ENCODE measurements at places on chromosomes 5 and 9.

GRCh38 chr9:107067739-107068416 is 204.9 kb downstream of the ZNF462 start:
- DNase-seq = no peak
- H3K36me3 ChIP-seq = no peaks in the 10 kb centered on the region
- no peaks in the 10 kb centered on the region for H3K4me1 ChIP-seq
- H3K27me3 ChIP-seq = peaks cover 12% of the 10 kb centered on the region

GRCh38 chr9:6484210-6484609 is 71.2 kb downstream of the UHRF2 start:
- no peaks in the 10 kb centered on the region for H3K27me3 ChIP-seq
- no peaks in the 10 kb centered on the region for H3K4me1 ChIP-seq
- no peak overlapping the region for H3K27ac ChIP-seq
- DNase-seq = no peak

GRCh38 chr9:137114613-137115393 is at the start of gene DPP7:
Gene DPP7 (minus strand): TSS chr9:137114733. CDS start chr9:137114713, 20 bp downstream.
- no peaks in the 10 kb centered on the region for H3K27me3 ChIP-seq
- H3K4me3 ChIP-seq = peak within 1 kb of the TSS; percentile 59
- H3K4me1 ChIP-seq = peaks cover 3% of the 10 kb centered on the region

GRCh38 chr5:132190161-132190817 is 37.4 kb downstream of the P4HA2 start:
- no peak overlapping the region for H3K27ac ChIP-seq
- H3K27me3 ChIP-seq = no peaks in the 10 kb centered on the region
- peak; percentile 36 for DNase-seq

DNA sequence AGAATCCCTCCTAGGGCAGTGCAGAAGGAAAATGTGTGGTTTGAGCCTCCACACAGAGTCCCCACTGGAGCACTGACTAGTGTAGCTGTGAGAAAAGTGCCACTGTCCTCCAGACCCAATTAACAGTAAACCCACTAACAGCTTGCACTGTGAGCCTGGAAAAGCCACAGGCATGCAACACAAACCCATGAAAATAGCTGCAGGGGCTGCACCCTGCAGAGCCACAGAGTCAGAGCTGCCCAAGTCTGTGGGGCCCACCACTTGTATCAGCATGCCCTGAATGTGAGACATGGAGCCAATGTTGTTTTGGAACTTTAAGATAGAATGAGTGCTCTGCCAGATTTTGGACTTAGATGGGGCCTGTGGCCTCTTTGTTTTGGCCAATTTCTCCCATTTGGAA is 119.8 kb upstream of the CDH9 start:
- H3K4me1 ChIP-seq = peaks cover 4% of the 10 kb centered on the region
- H3K27ac ChIP-seq = no peak overlapping the region

DNA sequence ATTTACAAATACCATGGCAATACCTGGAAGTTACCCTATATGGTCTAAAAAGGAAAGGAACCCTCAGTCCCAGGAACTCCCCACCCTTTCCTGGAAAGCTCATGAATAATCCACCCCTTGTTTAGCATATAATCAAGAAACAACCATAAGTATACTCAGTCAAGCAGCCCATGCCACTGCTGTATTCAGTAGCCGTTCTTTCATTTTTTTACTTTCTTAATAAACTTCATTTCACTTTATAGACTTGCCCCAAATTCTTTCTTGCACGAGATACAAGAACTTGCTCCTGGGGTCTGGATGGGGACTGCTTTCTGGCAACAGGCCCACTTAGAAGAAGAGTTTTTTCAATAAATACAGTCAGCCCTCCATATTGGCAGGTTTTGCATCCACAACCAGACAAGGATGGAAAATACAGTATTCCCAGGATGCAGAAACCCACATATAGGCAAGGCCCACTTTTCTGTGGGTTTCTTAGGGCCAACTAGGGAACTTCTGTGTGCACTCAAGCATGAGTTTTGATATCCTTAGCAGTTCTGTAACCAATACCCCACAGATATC is 2.8 kb upstream of the TBCA start:
- DNase-seq = no peak
- H3K4me3 ChIP-seq = no peak overlapping the region
- H3K4me1 ChIP-seq = peaks cover 21% of the 10 kb centered on the region
- no peaks in the 10 kb centered on the region for H3K27me3 ChIP-seq

GRCh38 chr5:134604908-134605307 is 27.7 kb downstream of the SAR1B start:
- no peak overlapping the region for H3K4me3 ChIP-seq
- H3K36me3 ChIP-seq = peaks cover 39% of the 10 kb centered on the region
- H3K27me3 ChIP-seq = no peaks in the 10 kb centered on the region
- no peak for DNase-seq
- H3K27ac ChIP-seq = no peak overlapping the region
- no peaks in the 10 kb centered on the region for H3K4me1 ChIP-seq

- peak overlapping the region; percentile 15 for H3K4me3 ChIP-seq
- peaks cover 32% of the 10 kb centered on the region for H3K4me1 ChIP-seq
- peak overlapping the region; percentile 92 for H3K27ac ChIP-seq
- no peak for DNase-seq
These were observed 261.6 kb downstream of the SEMA5A start for GRCh38 chr5:9284272-9284671.

GRCh38 chr5:68240771-68241170 is 25.2 kb downstream of the PIK3R1 start:
- peaks cover 2% of the 10 kb centered on the region for H3K36me3 ChIP-seq
- no peak for DNase-seq
- H3K27ac ChIP-seq = peak overlapping the region; percentile 69
- H3K4me3 ChIP-seq = no peak overlapping the region
- H3K4me1 ChIP-seq = peaks cover 63% of the 10 kb centered on the region
- no peaks in the 10 kb centered on the region for H3K27me3 ChIP-seq

DNA sequence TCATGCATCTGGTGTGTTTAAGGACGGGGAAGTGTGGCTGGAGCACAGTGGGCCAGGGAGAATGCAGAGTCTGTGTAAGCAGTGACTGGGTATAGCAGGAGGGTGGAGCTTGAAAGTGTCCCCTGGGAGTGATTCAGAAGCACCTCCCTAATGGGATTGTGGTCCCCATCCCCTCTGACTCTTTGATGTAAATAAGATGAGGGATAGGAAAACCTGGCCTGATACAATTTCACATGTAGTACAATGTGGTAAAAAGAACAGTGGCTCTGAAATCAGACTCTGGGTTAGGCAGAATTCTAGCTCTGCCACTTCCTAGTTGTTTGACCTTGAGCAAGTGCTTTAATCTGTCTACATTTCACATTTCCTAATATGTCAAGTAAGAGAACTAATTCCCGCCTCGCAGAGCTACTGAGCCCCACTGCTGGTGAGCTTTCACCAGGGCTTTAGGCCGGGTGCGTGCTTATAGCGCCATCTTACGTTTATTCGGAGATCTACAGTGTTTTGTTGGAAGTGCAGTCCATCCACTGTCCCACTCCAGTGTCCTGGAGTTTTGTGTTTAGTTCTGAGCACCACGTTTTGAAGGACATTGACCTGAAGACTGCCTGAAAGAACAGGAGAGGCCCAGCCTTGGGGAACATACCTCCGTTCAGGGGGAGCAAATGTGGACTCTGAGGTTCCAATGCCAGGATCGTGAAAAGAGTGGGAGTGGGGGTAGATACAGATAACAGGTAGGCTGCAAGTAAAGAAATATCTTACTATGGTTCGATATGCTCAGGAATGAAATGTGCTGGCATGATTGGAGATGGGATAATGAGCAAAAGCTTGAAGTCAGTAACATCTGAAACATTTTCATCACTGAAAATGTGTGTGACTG is 51.2 kb upstream of the TESK1 start:
- H3K36me3 ChIP-seq = peaks cover 31% of the 10 kb centered on the region
- DNase-seq = no peak
- H3K4me3 ChIP-seq = no peak overlapping the region
- no peaks in the 10 kb centered on the region for H3K27me3 ChIP-seq
- H3K4me1 ChIP-seq = peaks cover 11% of the 10 kb centered on the region

DNA sequence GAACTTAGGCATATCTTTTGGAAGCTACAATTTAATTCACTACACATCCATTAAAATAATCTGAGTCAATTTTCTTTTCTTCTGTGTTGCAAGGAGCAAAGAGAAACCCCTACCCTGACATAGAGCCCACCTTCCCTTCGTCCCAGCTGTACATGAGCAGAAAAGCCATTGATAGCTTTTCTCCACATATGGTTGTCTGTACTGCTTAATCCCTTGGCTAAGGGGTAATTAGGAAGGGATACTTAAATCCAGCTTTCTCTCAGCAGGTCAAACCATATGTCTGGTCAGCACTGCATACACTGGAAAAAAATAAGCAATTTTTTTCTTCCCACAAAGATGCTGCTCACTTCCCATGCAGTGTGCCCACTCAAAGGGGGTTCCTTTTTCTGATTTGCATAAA is 94.7 kb upstream of the RAD23B start:
- no peaks in the 10 kb centered on the region for H3K36me3 ChIP-seq
- no peaks in the 10 kb centered on the region for H3K27me3 ChIP-seq
- no peak overlapping the region for H3K27ac ChIP-seq
- no peak overlapping the region for H3K4me3 ChIP-seq
- peaks cover 10% of the 10 kb centered on the region for H3K4me1 ChIP-seq
- DNase-seq = no peak

- peaks cover 9% of the 10 kb centered on the region for H3K36me3 ChIP-seq
- no peak for DNase-seq
- peaks cover 2% of the 10 kb centered on the region for H3K4me1 ChIP-seq
- no peak overlapping the region for H3K4me3 ChIP-seq
These were observed 364.1 kb downstream of the SPOCK1 start for GRCh38 chr5:137134920-137135532.

- no peaks in the 10 kb centered on the region for H3K36me3 ChIP-seq
- H3K4me3 ChIP-seq = no peak overlapping the region
These were observed 217.4 kb downstream of the KDM4C start for GRCh38 chr9:6975198-6975597.

DNA sequence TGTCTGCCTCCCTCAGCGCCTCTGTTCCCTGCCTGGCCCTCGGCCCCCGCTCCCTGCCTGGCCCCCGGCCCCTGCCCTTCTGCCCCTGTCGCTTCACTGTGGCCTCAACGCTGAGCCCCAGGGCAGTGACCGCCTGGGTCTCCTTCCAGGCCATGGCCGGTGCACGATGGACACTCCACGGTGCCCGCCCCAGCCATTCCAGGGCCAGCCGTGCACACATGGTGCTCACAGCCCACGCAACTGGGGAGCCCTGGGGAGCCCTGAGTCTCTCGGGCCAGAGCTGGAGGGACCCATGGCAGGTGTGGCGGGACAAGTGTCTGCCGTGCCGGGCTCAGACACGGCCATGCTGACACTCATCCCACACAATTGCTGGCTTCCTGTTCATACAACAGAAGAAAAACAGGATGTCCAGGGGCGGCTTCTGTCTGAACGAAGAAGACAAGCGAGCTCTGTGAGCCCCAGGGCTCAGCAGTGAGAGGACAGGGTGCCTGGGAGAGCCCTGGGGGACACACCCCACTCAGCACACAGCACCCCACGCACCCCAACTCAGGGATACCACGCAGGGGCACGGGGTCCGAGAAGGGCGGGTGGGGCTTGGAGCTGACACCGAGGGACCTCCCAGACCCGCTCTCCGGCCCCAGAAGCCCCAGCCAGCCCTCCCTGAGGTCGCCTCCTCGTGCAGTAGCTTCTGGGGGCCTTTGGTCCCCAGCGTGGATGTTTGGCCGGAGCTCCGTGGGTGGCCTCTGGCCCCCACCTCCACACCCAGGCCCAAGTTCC is 35.7 kb downstream of the EXD3 start:
- no peak overlapping the region for H3K27ac ChIP-seq
- no peak for DNase-seq
- no peaks in the 10 kb centered on the region for H3K27me3 ChIP-seq
- no peaks in the 10 kb centered on the region for H3K36me3 ChIP-seq
- H3K4me1 ChIP-seq = peaks cover 1% of the 10 kb centered on the region

- no peaks in the 10 kb centered on the region for H3K27me3 ChIP-seq
- no peak overlapping the region for H3K27ac ChIP-seq
- no peak for DNase-seq
- no peaks in the 10 kb centered on the region for H3K36me3 ChIP-seq
These were observed 148.9 kb downstream of the GCNT1 start for GRCh38 chr9:76607730-76608436.

DNA sequence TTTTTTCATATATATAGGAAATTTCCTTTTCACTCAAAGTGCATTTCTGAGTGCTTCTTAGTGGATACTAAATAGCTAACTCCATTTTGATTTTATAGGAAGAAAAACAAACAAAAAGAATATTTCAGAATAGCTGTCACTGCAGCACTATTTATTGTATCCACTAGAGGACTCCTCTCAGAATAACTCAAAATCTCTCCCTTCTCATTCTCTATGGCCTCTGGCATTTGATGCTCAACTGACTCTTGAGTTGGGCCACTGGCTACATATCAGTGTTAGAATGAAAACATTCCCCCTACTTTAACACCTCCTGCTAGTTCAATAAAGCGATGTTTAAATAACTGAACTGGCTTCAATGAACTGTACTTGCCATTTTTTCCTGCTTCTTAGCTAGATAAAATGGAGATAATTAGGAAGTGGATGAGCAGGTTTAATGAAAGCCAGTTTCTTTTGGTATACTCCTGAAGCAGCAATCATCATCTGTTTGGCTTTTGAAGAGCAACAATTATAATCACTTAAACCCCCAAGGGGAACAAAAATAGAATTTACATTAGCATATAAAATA is 16.6 kb upstream of the ELAVL2 start:
- peaks cover 18% of the 10 kb centered on the region for H3K27me3 ChIP-seq
- no peak overlapping the region for H3K4me3 ChIP-seq
- H3K36me3 ChIP-seq = no peaks in the 10 kb centered on the region
- no peaks in the 10 kb centered on the region for H3K4me1 ChIP-seq
- no peak for DNase-seq

GRCh38 chr9:131370638-131371037 is 23.2 kb upstream of the PRRC2B start:
- no peak for DNase-seq
- H3K27ac ChIP-seq = no peak overlapping the region
- no peaks in the 10 kb centered on the region for H3K36me3 ChIP-seq

DNA sequence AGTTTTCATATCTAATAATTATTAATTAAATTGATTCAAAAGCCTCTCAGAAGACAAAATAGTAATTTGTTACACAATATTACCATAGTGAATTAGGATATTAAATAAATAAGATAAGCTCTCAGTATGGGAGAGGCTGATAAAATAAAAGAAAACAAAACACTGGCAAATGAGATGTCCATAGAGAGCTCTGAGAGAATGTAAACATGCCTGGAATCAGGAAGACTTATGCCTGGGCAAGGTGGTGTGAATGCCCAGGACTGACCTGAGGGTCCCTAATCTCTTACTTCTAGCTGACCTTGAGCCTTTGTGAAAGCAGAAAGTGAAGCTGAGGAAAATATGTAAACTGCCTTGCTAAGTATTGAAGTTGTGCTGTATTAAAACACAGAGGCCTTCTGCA is 616.5 kb downstream of the PTPRD start:
- H3K27ac ChIP-seq = no peak overlapping the region
- peaks cover 6% of the 10 kb centered on the region for H3K4me1 ChIP-seq
- H3K36me3 ChIP-seq = no peaks in the 10 kb centered on the region
- no peak overlapping the region for H3K4me3 ChIP-seq
- H3K27me3 ChIP-seq = no peaks in the 10 kb centered on the region

GRCh38 chr9:121281614-121282276 is 13.8 kb downstream of the GSN start:
- no peak for DNase-seq
- H3K27ac ChIP-seq = peak overlapping the region; percentile 54
- no peaks in the 10 kb centered on the region for H3K27me3 ChIP-seq
- H3K36me3 ChIP-seq = peaks cover 21% of the 10 kb centered on the region
- H3K4me3 ChIP-seq = no peak overlapping the region
- H3K4me1 ChIP-seq = peaks cover 84% of the 10 kb centered on the region

- H3K27me3 ChIP-seq = no peaks in the 10 kb centered on the region
- H3K27ac ChIP-seq = no peak overlapping the region
- peaks cover 4% of the 10 kb centered on the region for H3K36me3 ChIP-seq
These were observed 187.4 kb downstream of the DCP2 start for GRCh38 chr5:113164021-113164420.

- no peaks in the 10 kb centered on the region for H3K36me3 ChIP-seq
- no peak for DNase-seq
- no peaks in the 10 kb centered on the region for H3K27me3 ChIP-seq
These were observed 343.7 kb downstream of the ENC1 start for GRCh38 chr5:74296685-74297408.
